Suppressor macrophage (primary cell): ENCODE measurements at places on chromosomes 4 and X.

DNA sequence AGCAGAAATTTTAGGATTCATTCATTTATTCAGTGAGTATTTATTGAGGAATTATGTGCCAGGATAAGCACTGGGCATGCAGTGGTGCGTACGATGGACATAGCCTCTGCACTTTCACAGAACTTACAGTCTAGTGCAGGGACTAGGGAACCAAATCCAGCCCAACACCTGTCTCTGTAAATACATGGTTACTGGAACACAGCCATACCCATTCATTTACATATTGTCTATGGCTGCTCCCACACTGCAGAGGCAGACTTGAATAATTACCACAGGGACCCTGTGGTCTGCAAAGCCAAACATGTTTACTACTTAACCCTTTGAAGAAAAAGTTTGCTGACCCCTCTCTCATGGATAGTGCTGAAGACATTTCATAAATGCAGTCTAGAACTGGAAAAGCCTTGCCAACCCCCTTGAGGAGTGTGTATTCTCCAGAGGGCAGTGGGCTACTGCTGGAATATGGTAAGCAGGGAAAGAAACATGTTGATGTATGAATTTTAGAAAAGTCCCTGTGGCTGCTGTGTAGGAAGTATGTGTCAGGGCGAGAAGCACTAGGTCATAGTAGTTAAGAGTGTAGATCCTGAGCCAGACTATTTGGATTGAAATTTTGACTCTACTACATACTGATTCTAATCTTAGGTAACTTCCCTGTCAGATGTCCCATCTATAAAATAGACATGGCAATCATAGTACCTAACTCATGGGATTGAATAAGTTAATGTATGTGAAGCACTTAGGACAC, 75.5 kb downstream of the GALNT7 start:
- DNase-seq: no peak

- DNase-seq: no peak
Measured at GRCh38 chr4:58502839-58503238, 1392.7 kb upstream of the IGFBP7 start.

DNA sequence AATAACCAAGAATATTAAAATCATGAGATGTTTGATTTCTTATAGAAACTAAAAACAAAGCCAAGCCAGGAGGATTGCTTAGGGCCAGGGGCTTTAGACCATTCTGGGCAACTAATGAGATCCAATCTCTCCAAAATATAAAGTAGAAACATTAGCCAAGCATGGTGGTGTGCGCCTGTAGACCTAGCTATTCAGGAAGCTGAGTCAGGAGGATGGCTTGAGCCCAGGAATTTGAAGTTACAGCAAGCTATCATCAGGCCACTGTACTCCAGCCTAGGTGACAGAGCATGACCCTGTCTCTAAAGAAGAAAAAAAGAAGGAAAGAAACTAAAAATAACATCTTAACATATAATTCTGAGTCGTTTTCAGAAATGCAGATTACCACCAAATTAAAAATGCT, 96.7 kb downstream of the NAF1 start:
- DNase-seq: no peak

DNA sequence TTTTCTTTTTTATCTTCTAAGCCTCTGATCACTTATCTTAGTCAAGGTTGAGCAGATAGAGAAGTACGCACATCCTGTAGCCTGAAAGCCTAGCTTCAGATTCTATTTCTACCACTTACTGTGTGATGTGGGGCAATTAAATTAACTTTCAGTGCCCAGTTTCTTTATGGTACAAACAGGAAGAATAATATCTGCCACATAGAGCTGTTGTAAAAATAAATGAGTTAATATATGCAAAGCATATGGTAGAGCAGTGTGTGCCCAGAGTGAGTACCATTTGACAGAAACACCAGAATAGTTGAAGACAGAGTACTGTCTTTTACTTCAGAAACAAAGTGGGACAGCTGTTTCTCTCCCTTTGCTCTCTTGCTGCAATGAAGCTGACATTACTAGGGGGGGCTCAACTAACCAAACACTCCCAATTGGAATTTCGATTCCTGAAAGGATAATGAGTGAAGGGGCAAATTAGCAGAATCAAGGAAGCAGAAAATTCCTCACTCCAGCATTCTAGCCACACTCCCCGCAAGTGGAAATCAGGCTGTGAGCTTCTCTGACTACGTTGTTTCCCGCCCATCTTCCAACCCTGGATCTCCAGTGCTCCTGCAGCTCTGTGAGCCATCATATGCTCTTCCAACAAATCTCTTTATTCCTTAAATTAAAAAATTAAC, 80.4 kb downstream of the MAPK10 start:
- DNase-seq: no peak

DNA sequence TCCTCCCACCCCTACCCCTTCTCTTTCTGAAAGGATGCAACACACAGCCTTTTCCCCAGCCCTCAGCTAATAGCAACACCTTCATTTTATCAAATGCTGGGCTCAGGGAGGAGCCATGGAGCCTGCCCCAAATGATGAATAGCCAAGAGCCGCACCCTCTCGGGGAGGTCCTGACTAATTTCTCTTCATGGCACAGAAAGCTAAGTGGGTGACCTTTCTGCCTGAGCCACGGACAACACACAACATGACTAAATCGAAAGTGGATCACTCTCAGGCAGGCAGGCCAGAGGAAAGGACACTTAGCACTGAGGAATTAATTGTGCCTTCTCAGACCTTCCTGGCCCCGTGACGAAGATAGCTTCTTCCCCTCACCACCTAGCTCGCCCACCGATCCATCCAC, 165.1 kb upstream of the RAI2 start:
- no peak for DNase-seq

DNA sequence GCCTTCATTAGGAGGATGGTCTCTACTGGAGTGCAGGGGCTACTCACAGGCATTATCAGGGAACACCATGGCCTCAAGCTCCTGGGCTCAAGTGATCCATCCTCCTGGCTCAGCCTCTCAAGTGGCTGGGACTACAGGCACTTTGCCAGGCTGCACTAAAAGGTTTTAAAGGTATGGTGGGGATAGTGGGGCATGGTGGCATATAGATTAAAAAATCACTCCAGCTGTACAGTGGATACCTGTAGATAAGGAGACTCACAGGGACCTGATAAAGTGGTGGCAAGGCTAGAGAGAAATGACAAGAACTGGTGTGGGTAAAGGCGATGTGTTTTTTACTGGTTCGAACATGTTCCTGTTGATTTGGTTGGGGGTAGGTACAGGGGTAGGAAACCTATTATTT, 5.9 kb downstream of the ZAR1 start:
- no peak for DNase-seq

DNA sequence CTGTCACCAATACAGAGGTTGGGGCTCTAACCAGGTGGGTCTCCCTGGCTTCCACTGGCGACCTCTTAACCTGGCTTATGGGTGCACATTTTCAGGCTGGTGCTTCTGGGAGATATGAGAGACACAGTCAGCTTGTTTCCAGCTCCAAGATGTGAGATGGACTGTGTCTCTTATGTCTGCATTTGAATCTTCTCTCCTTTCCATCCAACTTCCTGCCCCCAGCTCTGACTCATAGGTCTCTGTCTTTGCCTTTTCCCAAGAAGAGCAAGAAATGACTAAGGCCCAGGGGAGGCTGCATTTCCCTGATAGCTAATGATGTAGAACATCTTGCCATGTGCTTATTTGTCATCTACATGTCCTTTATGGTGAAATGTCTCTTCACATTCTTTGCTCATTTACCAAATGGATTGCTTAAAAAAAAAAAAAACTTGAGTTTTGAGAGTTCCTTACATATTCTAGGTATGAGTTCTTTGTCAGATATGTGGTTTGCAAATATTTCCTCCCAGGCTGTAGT, 3.2 kb upstream of the UXT start:
- DNase-seq: peak; percentile 80

GRCh38 chr4:180610324-180610723, 1632.9 kb upstream of the TENM3 start:
- DNase-seq: no peak

DNA sequence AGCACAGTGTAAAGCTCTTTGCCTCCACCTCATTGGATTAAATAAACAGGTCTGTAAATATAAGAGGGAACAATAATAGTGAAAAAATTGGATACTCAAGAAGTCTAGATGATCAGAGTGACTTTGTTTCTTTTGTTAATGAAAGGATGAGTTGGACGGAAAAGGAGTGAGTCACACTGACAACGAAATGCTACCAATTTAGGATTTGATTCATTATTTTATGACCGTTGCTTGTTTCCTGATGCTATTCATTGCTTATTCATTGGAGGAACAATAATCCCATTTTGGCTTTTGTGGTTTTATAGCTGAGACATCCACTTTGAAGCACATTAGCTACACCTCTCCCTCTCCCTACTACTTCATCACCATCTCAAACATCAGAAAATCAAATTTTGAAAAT, 74.4 kb upstream of the DYNLT3 start:
- no peak for DNase-seq

DNA sequence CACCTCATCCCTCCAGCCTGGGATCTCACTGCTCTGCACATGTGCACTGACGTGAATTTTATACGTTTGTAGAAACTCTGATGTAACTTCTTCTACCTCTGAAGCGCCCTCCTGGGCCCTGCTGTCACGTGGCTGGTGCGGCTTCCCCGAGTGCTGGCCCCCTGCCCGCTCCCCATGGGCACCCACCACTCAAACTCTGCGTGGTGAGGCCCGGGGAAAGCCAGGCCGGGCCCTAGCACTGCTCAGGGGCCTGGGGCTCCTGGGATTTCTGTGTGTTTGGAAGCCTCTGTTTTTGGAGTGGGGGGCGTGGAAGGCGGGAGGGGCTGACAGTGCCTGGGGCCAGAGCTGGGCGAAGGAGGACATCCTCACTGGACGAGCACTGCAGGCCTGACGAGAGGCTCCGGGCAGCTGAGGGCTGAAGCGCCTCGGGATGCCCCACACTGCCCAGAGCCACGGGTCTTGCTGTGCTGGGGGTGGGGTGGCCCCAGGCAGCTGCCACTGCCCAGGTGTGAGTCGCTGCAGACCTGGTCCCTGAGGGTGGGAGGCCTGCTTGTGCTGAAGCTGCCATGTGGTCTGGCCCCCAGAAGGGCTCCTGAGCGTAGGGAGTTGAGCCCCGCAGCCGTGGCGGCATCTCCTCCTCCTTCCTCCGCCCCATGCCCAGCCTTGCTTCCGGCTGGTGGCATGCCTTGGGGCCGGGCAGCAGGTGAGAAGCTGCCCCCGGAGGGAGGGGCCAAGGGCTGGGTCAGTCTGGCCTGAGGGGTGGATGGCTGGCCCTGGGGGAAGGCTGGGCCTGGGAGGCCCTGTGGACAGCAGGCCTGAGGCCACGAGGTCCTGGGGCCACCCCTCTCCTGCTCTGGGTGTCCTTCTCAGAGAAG, 7.7 kb downstream of the NAT8L start:
- no peak for DNase-seq

GRCh38 chr4:126799971-126800574, 832.7 kb upstream of the INTU start:
- no peak for DNase-seq

GRCh38 chr4:766152-766515, 59.8 kb downstream of the CPLX1 start:
- DNase-seq: no peak

DNA sequence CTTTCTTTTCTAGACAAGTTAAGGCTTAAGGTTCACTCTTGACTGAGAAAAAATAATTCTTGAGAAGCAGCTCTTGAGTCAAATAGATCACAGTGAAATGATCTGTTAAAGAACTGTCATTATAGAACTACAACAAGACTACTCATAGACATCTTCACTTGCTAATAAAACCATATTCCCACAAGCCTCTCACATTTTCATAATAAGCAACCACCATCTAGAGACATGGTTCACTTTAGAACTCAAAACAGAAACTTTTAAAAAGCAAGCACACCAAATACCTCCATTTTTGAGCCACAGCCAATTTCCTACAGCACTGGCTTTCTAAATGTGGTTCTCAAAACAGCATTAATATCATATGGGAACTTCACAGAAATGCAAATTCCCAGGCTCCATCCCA, 309.5 kb downstream of the TMA16 start:
- no peak for DNase-seq

DNA sequence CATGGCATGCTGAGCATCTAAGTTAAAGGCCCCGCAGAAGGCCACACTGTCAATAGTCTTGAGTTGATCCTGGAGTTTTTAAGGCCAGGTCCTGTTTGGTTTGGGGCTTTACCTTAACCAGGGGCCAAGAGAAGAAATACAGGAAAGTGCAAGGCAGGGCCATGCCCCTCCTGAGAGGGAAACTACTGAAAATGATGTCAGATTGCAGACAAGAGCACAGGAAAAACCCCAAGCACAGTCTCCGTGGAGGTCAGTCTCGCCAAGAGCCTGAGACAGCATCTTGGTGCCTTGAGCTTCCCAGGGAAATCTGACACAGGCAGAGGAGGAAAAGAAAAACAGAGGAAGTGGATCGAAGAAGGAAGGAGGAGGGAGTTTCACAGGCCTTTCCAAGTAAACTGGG, 32.2 kb upstream of the GATB start:
- DNase-seq: no peak

DNA sequence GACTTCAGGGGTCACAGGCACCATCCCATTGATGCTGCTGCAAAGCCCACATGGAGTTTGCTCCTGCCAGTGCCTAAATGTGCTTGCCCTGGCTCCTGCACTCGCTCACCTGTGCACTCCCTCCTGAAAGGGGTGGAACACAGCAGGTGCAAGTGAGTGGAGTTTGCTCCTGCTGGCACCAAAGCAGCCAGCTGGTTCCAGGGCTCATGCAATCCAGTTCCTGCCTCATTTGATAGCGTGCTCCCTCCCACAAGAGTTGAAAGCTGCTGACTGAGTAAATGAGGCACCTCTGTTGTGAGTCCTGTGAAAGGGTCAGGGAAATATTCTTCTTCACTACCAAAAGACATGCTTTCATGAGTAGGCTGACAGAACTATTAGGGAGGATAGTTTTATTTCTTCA, 30.5 kb downstream of the CXCL8 start:
- DNase-seq: peak; percentile 41

GRCh38 chr4:7137326-7138200, 54.8 kb upstream of the SORCS2 start:
- DNase-seq: no peak
